Fibroblast of skin of left quadriceps (primary cell): ENCODE measurements at places on chromosomes 7 and 10.

DNA sequence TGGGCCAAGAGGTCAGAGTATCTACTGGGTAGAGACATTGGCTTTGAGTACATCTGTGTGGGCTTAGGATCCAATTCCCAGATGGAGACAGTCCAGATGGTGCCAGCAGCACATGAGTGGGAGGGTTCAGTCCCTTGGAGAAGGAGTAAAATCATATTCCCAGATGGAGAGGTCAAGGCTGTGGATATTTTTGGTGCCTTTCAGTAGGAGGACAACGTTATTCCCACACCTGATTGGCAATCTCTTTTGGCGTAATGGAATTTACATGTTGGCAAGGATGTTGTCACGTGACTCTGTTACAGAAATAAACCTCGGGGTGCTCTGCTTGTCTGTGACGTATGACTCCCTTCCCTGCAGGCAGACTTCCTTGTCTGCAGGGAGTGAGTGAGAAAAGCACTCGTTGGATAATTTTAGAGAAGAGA, 27.6 kb downstream of the NPS start:
- no peak for DNase-seq

DNA sequence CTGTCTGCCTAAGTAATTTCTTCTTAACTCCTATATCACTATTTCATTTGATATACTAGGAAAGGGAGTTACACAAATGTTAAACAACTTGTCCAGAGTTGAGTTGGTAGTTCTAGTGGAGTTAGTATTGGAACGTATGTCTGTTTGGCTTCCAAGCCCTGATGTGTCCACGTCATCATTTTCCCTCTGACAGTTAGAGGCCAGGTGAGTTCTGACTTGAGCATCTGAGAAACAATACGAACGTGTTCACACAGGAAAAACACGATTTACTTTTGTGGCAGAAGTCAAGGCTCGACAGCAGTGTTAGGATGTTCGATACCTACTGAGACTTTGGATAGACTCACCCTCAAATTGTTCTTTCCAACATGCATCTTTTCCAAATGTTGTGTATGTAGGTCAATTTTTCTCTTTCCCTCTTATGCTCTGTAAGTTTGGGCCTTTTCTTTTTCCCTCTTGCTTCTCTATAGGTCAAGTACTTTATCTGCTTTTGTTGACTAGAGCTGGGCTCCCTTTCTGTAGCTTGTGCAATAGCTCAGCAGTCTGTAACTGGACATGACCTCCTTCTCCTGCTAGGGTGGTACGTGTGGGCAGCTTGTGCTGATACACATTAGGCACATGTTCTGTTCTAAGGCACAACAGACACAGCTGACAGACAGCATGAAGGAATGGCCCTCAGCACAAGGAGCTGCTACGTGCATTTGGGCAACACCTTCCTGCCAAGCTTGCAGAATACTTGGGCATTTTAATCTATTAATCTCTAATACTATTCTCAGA, 222.9 kb downstream of the PTEN start:
- DNase-seq, result no peak

GRCh38 chr10:127953876-127954275, 47.0 kb downstream of the PTPRE start:
- no peak for DNase-seq

DNA sequence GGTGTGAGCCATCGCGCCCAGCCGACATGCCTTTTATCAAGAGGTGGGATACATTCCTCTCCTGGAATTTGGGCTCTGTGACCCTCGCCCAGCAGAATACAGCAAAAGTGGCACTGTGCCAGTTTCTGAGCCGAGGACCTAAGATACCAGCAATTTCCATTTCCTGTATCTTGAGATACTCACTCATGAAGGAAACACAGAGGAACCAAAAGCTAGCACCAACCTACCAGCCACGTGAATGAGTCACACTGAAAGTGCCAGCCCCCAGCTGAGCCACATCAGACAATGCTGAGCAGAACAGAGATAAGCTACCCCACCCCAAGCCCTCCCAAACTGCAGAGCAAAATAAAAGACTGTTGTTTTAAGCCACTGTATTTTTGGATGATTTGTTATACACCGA, 56.3 kb downstream of the CACUL1 start:
- DNase-seq, result no peak

- DNase-seq, result no peak
Measured at GRCh38 chr10:114403541-114404161, 651 bp downstream of the AFAP1L2 start.

- DNase-seq, result no peak
Measured at GRCh38 chr10:85315657-85316056, 987.3 kb downstream of the CCSER2 start.

GRCh38 chr10:34124522-34125035, 690.5 kb downstream of the PARD3 start:
- DNase-seq, result peak; percentile 76

- DNase-seq, result no peak
Measured at GRCh38 chr10:30154561-30154960, 95.2 kb upstream of the JCAD start.

GRCh38 chr7:43392638-43393330, 190.1 kb upstream of the STK17A start:
- no peak for DNase-seq

DNA sequence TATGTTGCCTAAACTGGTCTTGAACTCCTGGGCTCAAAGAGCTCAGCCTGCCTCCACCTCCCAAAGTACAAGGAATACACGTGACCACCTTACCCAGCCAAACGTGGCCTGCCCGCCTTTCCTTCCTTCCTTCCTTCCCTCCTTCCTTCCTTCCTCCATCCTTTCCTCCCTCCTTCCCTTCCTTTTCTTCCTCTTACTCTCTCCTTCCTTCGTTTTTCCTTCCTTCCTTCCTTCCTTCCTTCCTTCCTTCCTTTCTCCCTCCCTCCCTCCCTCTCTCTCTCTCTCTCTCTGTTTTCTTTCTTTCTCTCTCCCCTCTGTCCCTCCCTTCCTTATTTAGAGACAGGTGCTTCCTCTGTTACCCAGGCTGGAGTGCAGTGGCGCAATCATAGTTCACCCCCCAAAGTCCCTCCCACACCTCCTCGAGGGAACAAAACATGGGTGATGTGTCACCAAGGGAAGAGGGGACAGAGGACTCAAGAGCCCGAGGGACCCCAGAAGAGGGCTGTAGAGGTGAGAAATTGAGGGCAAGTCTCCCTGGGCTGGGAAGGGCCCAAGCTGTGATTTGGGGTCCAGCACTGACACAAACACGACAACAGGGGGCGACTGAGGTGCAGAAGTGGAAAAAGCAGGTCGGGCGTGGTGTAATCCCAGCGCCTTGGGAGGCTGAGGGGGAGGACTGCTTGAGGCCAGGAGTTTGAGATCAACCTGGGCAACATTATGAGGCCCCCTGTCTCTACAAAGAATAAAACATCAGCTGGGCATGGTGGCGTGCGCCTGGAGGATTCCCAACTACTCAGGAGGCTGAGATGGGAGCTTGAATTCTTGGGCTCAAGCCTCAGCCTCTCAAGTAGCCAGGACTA, 28.1 kb downstream of the EPHB4 start:
- peak; percentile 23 for DNase-seq

GRCh38 chr10:43264965-43265798, 1.7 kb downstream of the RASGEF1A start:
- DNase-seq, result no peak

GRCh38 chr10:100812978-100813377, 67.6 kb downstream of the PAX2 start:
- no peak for DNase-seq

- no peak for DNase-seq
Measured at GRCh38 chr7:1713502-1714484, 43.7 kb downstream of the ELFN1 start.

GRCh38 chr10:83677795-83678194, 461.5 kb upstream of the GHITM start:
- DNase-seq, result no peak

DNA sequence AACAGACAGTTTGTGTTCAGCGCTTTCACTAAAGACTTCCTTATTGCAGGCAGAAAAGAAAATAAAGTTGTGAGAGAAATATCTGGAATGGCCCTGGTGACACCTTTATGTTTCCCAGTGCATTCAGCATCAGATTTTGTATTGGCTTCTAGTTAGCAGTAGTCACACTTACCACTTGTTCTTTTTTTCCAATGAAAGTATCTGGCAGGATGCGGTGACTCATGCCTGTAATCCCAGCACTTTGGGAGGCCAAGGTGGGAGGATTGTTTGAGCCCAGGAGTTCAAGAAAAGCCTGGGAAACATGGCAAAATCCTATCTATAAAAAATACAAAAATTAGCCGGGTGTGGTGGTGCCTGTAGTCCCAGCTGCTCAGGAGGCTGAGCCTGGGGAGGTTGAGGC, 649.6 kb downstream of the LRMDA start:
- no peak for DNase-seq

GRCh38 chr10:7188456-7189050, 222.3 kb downstream of the SFMBT2 start:
- DNase-seq, result no peak

DNA sequence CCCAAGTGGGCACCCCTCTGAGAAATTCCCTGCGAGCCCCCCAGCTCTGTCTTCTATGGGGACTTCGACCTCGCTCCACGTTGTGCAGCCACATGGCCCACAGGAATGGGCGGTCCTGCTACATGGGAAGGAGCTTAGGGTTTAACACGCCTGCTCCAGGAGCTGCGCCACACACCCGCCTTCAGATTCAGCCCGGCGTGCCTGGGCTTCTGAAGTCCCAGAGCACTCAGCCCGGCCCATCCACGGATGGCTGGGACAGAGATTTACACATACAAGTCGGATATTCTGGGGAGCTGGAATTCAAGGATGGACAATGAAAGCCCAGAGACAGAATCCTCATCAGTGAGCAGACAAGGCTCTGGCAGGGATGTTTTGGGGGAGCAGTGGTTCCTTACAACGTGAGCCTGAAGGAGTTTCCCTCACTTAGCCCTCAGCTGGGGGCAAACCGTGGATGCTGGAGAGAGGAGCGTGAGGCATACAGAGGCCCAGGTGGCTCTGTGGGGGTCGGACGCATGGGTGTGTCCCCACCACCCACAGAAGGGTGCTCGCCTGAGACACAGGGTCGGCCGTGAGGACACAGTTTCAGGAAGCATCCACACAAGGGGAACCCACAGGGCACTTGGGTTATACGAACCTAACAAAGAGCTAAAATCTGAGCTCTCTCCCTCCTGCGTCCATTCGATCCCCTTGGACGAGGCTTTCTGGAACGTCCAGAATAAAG, 372.9 kb downstream of the DNAJB6 start:
- no peak for DNase-seq

DNA sequence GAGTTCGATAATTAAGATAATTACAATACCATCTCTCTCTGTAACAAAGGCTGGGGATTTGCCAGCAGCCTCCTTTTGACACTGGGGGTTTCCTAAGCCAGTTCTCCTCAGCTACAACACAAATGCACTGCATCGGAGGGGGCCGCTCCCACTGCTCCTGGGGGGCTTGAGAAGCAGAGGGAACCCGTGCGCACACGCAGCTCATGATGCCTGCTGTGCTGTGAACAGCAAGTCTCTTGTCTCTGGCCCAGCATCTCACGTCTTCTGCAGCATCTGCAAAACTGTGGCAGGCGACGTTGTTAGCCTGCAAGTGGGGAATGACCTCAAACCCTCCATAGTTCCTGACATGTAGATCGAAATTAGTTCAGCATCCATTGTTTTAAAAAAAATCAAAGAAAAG, 5.5 kb downstream of the VIPR2 start:
- no peak for DNase-seq

GRCh38 chr7:79523436-79523835, 70.0 kb upstream of the MAGI2 start:
- peak; percentile 83 for DNase-seq

DNA sequence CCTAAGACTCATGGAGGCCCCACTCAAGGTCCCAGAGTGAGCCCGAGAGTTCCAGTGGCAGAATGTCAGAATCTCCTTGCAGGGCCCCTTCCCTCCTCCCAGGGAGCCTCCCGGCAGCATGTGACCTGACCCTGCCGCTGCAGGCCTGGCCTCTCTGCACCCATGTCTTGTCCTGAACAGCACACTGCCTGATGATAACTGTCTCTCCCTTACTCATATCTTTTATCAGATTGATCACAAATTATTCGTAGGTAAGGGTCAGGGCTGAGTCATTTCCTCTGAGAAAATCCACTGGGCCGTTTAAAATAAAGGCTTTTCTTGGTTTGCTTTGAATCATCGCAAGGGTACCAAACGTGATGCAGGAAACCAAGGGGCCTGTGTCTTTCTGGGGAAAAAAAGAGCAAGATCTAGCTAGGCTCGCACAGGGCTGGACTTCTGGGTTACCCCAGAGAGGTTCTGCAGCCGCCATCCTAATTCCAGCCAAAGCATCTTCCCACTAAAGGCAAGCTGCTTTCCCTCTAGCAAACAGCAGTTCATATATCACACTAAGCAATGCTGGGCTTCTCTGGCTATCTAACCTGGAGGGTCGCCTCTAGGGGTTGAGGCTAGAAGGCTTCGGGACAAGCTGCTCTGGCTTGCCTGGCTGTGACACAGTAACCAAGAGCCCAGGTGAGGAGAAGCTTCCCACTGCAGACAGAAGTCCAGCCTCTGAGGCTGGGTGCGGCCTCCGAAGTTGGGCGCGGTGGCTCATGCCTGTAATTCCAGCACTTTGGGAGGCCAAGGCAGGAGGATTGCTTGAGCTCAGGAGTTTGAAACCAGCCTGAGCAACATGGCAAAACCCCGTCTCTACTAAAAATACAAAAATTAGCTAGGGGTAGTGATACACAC, 104.9 kb downstream of the SPDYE5 start:
- no peak for DNase-seq

DNA sequence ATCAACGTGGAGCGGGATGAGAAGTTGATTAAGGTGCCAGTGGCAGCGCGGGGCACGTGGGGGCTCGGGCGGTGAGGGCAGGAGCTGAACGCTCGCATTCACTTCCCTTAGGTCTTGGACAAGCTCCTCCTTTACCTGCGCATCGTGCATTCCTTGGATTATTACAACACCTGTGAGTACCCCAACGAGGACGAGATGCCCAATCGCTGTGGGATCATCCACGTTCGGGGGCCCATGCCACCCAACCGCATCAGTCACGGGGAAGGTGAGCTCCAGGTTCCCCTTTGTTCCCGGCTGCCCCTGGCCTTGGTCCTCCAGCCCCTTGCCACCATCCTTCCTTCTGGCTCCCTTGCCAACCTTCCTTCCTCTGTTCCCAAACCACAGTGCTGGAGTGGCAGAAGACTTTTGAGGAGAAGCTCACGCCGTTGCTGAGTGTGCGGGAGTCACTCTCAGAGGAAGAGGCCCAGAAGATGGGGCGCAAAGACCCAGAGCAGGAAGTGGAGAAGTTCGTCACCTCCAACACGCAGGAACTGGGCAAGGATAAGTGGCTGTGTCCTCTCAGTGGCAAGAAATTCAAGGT, 2.5 kb downstream of the UFSP1 start:
- DNase-seq, result no peak

DNA sequence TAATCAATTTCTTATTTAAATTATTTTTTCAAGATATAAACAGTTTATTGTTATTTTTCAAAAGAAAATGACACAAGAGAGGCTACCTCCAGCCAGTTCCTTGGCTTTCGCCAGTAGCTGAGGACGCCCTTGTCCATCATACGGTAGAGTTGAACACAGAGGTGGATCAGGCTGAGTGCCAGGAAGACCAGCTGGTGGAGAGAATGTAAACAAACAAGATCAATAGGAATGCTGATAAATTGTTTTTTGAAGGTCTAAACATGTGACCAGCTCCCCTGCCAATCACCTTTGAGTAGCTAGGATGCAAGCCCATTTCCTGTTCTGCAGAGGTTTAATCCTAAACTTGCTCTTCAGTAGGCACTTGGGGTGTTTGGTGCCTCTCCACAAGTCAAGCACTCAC, 138.9 kb downstream of the PKD1L1 start:
- DNase-seq, result no peak
